Effector CD8-positive, alpha-beta T cell (primary cell): ENCODE measurements at places on chromosomes 4 and X.

GRCh38 chrX:19720661-19721060 lies 166.7 kb downstream of the SH3KBP1 start:
- no peak for DNase-seq

DNA sequence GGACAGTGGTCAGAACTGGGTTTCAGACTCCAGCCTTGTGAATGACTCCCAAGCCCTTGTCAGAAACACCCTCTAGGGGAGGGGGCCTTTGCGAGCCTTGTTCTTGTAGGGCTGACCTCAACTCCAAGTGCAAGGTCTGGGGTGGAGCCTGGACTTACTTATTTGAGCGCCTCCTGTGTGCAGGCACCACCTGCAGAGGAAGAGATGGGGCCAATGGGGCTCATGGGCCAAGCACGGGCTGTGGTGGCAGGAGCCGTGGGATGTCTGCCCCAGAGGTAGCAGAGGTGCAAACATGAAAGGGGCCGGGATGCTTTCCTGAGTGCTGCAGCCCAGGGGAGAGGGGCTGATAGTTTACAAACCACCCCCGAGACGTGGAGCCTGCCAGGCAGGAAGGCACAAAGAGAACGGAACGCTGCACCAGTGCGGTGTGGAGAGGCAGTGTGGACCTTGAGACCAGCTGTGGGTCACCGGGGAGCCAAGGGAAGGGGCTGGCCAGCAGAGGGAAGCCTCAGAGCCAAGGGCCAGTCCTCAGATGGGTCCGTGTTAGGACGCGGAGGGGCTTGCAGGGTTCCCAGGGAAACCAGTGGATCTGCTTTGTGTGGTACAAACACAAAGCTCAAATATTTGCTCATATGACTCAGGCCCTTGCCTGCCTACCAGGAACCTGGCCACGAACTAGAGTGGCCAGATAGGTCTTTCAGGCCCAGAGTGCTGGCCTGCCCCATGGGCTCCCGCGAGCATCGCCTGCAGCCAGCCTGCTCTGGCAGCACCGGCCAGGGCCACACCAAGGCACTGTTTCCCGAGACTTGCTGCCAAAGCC lies 8.7 kb upstream of the TADA2B start:
- no peak for DNase-seq

DNA sequence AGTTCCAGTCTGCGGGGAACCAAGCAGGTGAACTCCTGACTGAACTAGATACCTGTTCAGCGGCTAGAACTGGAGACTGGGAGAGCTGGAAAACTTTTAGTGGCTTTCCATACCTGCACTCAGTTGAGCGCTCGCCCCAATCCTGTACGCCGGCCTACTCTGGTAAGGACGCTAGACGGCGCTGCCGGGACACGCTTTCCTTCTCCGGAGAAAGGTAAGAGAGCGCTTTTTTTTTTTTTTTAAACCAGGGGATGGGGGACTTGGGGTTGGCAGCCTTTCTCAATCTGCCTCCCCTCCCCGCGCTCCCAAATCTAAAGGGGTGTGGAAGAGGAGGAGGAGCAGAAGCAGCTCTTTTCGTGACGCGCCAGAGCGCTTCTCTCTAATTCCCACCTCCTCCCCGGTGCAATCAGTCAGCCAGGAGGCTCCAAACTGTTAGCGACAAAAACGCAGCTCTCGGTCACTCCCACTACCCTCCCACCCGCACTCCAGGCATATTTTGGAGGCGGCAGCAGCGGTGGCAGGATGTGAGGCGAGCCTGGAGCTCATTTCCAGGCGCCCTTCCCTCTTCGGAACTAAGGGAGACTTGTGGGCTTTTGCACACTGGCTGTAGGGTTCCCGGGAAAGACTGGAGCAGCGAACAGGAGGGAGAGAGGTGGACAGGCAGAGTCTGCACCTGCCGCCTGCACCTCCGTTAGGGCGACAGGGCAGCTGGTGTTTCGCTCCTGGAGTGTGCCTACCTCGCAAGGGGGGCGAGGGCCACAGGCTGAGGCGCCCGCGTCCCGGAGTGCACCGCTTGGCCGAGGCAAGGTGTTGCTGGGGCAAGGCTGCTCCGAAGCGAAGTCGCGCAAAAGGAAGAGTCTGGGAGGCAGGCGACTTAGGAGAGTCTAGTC lies at the start of gene IL1RAPL2:
TSS of gene IL1RAPL2 (plus strand) at position 409 of the 890 bp plus-strand sequence.
- no peak for DNase-seq

GRCh38 chrX:110156167-110156754 lies 153.3 kb downstream of the TMEM164 start:
- DNase-seq = no peak

- DNase-seq = no peak
Measured at GRCh38 chr4:148373093-148373492, 69.1 kb downstream of the NR3C2 start.

DNA sequence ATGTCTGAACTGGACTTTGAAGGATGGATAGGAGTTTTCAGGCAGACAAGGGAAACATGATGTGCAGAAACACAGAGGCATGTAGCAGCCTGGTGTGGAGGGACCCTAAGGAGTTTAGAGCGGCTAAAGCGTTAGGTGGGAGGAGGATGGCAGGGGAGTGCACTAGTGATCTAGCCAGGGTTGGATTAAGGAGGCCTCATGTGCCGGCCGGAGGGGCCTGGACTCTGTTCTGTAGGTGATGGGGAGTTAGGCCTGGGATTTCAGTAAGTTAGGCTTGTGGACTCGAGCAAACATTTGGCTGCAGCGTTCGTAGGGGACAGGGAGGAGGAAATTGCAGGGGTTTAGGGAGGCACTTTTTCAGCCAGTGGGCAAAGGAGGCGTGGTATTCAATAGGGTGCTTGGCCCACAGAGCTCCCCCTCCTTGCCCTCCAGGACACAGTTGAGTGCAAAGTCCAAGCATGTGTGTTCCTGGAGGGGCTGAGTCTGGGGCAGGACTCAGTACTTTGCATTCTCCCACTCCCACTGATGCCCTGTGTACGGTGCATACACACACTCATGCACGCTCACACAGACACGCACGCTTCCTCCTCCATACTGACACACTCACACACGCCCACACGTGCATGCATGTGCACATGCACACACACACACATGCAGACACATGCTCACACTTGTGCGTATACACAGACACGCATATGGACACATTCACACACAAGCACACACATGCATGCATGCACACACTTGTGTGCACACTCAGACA lies 18.6 kb downstream of the PSAPL1 start:
- no peak for DNase-seq
